ENCODE measurements at places on chromosomes 7 and 10.

GRCh38 chr10:29100505-29100904 lies 188.4 kb upstream of the LYZL1 start:
- no peak for DNase-seq

GRCh38 chr7:73906874-73907273 lies 45.9 kb downstream of the TMEM270 start:
- no peak for DNase-seq

GRCh38 chr7:103292122-103292521 lies 5.1 kb upstream of the PMPCB start:
- DNase-seq: no peak

DNA sequence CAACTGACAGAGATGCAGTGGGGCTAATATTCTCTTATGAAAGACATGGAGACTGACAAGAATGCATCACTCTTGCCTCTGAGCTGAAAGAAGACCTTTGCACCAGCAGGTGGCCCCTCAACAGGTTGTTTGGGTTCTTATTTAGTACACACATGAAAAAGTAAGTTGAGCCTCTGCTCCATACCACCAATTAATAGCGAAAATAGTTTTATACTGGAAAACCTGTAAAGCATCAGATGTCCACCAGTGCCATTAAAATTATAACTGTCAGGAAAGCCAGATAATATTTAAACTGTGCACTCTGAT lies 26.3 kb upstream of the FAM13C start:
- DNase-seq: no peak

DNA sequence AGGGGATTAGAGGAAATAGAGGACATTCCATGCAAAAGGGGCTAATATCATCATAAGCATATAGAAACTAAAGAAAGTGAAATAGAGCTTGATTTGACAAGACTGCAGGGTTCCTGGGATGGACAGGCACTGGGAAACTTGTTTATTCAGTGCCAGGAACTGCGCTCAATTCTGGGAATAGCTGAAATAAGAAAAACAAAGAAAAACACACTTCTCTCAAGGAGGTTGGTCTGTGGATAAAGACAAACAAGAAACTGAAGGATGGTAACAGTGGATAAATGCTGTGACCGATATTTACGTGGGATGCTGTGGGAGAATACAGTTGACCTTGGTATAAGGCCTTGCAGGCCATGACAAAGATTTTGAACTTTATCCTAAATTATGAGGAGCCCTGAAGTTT lies 40.9 kb upstream of the ANLN start:
- DNase-seq: no peak

DNA sequence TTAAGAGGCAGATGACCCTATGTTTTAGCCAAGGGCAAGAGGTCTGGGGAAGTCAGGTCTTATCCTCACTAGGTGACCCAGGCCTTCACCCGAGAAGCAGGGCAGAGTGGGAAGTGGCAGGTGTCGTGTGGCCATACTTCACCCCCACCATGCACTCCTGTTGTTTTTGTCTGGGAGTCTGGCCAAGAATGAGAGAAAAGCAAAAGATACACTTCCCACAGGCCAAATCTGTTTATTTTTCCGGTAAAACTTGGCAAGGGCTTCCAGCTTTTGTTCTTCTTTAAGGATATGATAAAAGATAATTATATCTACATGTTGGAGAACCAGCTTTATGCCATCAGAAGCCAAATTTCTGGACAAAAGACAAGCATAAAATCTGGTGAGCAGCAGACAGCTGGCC lies 137.4 kb upstream of the CDC14C start:
- DNase-seq: no peak

DNA sequence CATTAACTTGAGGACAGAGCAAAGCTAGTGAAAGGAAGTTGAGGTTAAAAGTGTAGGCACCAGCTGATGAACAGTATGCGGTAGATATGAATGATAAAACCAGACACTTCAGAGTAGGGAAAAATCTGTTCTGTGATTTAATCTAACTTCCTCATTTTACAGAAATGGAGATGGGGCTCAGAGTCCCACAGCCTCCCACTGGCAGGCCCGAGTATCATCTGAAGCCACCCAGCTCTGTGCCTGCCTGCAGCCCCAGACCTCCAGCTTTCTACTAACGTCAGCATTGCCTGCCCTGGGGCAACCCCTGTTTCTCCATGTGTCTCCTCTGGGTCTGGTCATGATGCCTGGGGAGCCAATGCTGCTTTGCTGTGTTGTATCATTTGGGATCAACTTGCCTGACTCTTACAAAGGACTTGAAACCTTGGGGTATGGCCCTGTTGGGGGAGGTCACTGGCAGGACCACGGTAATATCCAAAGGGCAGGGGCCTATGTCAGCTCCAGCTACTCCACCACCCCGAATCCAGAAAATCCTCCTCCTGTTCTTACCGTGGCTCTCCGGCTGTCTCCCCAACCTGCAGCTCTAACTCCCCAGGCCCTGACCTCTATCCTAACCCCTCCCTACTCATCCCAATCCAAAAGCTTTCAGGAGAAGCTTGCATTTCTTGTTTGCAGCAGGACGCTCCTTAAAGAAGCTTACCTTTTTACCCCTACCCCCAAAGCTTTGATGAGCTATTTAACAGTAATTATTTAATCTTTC lies 56.2 kb upstream of the NPY start:
- DNase-seq: no peak

DNA sequence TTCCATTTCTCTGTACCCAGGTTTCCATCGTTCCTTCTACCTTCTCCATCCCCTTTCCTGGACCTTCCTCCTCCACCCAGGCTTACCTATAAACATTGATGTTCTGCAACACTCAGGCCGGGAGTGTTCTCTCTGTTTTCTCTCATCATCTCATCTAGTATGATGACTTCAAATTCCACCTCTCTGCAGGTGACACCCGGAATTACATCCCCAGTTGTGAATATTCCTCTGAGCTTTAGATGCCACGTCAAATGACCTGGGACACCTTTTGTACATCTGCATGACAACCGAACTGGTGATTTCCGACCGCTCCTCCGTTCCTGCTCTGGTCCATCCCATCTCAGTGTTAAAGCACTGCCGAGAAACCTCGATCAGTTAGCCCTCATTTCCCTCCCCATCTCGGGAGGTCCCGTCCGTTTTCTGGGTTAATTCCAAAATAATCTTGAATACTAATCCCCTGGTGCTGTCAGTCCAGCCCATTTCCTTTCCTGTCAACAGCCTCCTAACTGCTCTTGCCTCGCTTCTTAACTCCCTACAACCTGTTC lies 76.7 kb upstream of the SAMD8 start:
- no peak for DNase-seq

DNA sequence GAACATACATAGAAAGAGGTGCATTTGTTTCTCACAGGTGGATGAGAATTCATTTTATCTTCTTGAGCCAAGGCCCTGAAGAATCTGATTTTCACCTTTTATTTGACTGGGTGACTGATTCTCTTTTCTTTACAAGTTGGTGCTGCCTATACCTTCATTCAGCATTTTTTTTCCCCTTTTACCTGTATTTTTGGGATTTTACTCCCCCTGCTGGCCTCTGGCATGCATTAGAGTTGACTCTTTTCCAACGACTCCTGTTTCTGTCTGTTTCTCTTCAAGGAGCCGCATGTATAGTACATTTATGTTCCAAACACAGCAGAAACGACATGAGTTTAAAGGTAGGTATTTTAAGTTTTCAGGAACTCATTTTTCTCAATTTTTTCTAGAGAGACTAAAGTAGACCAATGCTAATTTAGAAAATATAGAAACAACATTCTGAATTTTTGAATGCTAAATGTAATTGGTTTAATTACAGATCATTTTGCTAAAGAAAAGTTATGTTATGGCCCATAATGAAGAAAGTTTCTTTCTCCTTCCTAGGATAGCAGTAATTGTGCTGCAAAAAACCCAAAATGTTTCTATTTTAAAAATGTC lies 149.8 kb upstream of the HDAC9 start:
- DNase-seq: no peak

- DNase-seq: no peak
These were observed 12.0 kb upstream of the EBLN1 start for GRCh38 chr10:22229802-22230157.

GRCh38 chr7:39547336-39547735 lies 18.9 kb upstream of the YAE1 start:
- no peak for DNase-seq

- DNase-seq: no peak
These were observed 33.4 kb upstream of the C1GALT1 start for GRCh38 chr7:7148798-7149481.

DNA sequence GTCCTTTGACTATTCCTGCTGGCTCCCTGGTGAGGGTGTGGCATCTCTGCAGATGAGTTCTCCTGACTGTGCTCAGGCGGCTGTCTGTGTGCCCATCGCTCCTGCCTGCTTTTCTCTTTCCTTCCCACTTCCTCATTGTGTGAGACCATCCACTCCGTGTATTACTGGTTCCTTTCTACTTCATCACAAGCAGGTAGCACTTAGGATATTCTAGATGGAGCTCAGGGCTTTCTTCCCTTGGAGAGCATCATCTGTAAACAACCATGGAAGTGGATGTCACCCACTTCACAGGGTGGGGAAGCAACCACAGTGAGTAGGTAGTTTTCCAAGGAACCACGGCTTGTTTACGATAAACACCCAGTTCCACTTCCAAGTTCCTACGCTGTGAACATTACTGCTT lies 15.7 kb downstream of the DNAJB6 start:
- no peak for DNase-seq

DNA sequence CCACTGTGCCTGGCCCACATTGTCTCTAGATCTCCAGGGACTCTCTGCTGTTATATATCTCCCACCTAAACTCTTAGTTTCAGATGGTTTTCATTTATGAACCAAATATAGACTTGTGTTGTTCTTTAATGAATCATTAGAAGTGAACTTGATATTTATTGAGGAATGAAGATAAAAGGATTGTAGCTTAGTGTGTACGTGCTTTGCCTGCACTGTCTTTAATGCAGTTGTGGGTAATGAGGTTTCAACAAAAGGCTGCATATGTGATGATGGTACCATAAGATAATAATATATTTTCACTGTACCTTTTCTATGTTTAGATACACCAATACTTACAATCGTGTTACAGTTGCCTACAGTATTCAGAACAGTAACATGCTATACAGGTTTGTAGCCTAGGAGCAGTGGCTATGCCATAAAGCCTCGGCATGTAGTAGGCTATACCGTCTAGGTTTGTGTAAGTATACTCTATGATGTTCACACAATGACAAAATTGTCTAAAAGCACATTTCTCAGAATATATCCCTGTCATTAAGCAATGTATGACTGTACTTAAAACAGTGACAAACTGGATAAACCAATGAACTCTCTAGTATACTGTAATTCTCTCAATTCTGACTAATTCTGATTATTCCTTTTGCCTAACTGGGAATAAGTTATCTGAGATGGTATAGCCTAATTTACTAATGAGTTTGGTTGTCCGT lies 25.2 kb downstream of the VCL start:
- no peak for DNase-seq

- DNase-seq: no peak
These were observed 64.3 kb downstream of the STEAP1B start for GRCh38 chr7:22435720-22436119.

- no peak for DNase-seq
These were observed 434.8 kb upstream of the NPVF start for GRCh38 chr7:25662841-25663800.

GRCh38 chr7:105035349-105035748 lies 21.3 kb downstream of the KMT2E start:
- no peak for DNase-seq

DNA sequence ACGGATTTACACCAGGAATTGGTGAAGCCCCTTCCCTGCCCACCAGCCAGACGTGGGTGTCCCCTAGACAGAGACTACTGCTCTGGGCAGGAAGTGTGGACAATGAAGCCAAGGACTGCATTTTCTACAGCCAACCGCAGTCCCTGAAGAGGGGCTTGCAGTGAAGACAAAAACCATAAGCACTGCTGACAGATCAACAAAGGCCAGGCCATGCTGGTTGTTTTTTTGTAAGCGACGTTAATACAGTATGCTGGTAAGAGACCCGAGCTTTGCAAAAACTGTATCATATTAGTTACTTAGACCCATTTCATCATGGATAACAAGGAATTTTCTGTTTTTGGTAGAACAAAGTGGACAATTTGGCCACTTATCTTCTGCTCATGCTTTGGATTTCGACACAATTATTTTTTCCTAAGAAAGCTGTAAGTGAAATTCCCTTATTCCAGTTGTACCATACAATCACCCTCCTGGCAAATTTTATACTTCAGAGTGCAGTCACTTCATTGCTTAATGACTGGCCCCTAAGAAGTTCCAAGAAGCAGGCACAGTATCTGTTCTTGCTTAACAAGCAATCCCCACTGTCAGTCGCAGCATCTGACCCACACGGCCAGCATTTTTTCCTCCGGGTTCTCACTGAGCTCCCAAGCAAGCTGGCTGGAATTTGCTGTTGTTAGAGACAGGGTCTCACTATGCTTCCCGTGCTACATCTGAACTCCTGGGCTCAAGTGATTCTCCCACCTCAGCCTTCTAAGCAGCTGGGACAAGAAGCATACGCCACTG lies 163.5 kb downstream of the PARD3 start:
- DNase-seq: no peak

DNA sequence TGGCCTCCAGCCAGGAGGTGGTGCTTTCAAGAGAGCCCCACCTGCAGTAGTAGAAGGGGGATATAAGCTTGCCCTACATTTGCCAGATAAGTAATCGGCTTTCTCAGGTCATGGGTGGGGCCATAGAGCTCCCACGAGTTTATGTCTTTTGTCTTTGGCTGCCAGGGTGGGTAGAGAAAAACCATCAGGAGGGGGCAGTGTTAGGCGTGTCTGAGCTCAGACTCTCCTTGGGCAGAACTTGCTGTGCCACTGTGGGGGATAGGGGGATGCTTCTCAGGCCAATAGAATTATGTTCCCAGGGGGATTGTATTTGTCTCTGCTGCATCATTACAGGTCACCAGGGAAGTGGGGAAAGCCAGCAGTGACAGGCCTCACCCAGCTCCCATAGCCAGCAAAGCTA lies 12.3 kb upstream of the MRPS33 start:
- no peak for DNase-seq

DNA sequence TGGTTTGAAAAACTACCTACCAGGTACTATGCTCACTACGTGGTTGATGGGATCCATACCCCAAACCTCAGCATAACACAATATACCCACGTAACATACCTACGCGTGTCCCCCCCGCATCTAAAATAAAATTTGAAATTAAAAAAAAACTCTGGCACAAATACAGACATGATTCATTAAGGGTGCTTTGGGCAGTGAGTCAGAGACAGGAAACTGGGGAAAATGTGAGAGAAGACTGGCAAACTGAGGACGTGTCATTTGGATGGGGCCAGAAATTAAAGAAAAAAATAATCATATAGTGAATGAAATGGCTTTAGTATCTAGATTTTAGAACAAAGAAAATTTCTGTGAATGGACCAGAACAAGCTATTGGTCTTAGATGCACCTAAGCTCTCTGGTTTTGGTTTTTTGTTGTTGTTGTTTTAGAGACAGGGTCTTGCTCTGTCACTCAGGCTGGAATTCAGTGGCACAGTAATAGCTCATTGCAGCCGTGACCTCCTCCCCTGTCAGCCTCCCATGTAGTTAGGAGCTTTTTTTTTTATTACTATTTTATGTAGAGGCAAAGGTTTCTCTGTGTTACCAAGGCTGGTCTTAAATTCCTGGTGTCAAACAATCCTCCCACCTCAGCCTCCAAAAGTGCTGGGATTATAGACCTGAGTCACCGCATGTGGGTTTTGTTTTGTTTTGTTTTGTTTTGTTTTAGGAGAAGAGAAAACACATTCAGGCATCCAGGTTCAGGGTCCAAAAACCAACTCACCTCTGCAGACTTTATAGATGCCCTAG lies 5.9 kb upstream of the PRSS58 start:
- DNase-seq: no peak

- DNase-seq: no peak
These were observed 271.2 kb downstream of the ZEB1 start for GRCh38 chr10:31590023-31590800.

All from stimulated activated CD4-positive, alpha-beta T cell treated with anti-CD3 and anti-CD28 coated beads, Interleukin-1b, Interleukin-23, amount 100 ng/mL, for 24 hours (primary cell).